LHCN-M2 (cell line): ENCODE measurements at places on chromosomes 6 and 20. TPM values are rescaled to one million over a fixed set of nuclear protein-coding genes. Genes with fewer than 3 reads are reported as not detected.

The RIMS1 gene
- 1.9 and 2.2 TPM in 2 replicates for total RNA-seq

GRCh38 chr6:31683591-31683990 lies 2.7 kb upstream of the LY6G5C start:
- no peak for DNase-seq

DNA sequence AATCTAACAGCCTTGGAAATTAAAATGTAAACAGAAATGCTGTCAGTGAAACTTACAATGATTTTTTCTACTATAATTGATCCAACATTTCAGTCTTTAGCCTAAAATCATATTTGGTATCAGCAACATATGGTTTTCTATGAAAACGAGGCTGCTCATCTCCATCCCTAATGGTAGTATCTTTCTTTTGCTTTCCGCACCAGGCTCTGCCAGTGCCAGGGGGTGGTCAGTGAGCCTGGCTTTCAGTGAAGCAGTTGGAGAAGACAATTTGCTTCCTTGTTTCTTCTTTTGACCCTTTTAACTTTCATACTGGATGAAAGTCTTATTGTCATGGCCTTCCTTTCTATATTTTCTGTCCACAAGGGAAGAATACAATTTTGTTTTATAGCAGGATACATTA lies 258.4 kb downstream of the ARID1B start:
- DNase-seq = no peak

GRCh38 chr20:49821381-49821780 lies 8.8 kb downstream of the SLC9A8 start:
- DNase-seq = no peak
